ENCODE measurements at places on chromosomes 1 and 21. TPM values are rescaled to one million over a fixed set of nuclear protein-coding genes. Genes with fewer than 3 reads are reported as not detected.

The CCDC185 gene
- polyA plus RNA-seq: not detected

The GNAT2 gene
- polyA plus RNA-seq: not detected

The LYPLA2 gene
- polyA plus RNA-seq: 77.4 TPM

The LDLRAD1 gene
- not detected for polyA plus RNA-seq

The SEC16B gene
- polyA plus RNA-seq: not detected

The PPP1R12B gene
- not detected for polyA plus RNA-seq

The PADI1 gene
- polyA plus RNA-seq: not detected

The SLC37A1 gene
- polyA plus RNA-seq: 8.8 TPM

The MYBPH gene
- not detected for polyA plus RNA-seq
